ENCODE measurements at places on chromosomes 2 and 18.
A peak's percentile ranks its signal among the peaks of the same experiment; 100 is the strongest.

- no peak for DNase-seq
Observed at GRCh38 chr2:204664708-204665121, 119.4 kb downstream of the PARD3B start.

DNA sequence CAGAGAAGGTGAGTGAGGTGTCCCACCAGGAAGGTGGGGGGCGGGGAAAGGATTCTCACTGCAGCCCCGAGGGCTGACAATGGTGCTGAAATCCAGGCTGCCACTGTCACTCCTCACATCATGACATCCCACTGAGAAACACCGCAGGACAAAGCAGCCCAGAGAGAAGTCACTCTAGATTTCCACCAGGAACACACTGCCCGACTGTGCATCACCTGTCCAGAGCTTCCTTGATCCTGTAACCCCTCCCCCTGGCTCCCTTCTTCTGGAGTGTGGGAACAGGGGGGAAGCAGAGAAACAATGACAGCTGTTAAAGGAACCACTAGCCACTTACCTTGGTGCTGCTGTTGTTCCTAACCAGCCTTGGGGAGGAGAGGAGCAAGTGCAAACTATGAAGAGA, 69.9 kb downstream of the MRO start:
- no peak for DNase-seq

- DNase-seq: no peak
Observed at GRCh38 chr2:190469771-190470170, 61.6 kb downstream of the MFSD6 start.

- DNase-seq: no peak
Observed at GRCh38 chr18:36620788-36621187, 208.0 kb downstream of the TPGS2 start.

DNA sequence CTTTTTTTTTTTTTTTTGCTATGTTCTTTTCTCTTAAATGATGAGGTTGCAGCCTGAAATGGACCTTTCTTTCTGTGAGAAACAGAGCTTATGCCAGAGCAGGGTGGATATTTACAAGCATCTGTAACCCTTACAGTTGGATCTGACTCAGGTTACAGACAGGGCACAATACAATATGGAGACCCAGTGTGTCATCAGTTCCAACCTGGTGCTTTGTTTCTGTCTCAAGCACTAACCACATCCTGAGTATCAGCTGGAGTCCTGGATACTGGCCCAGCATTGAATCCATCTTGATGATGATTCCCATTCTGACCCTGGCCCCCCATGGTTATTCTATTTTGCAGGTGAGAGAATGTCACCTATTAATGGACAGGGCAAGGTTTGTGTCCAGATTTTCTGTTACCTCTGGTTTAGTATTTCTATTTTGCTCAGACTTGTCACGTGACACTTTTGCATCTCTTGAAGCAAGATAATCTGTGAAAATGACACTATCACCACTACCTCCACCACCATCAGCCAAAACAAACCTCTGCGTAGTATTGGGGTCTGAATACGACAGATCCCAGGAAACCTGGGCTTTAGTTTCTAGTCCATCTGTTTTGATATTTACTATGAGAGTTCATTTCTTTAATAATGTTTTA, 174.0 kb downstream of the CCDC85A start:
- DNase-seq: no peak

GRCh38 chr2:222819722-222820333, 41.0 kb upstream of the ACSL3 start:
- DNase-seq: no peak

- DNase-seq: no peak
Observed at GRCh38 chr2:128313931-128314347, 4.7 kb downstream of the HS6ST1 start.

GRCh38 chr18:56382541-56382940, 255.9 kb downstream of the TXNL1 start:
- DNase-seq: no peak

DNA sequence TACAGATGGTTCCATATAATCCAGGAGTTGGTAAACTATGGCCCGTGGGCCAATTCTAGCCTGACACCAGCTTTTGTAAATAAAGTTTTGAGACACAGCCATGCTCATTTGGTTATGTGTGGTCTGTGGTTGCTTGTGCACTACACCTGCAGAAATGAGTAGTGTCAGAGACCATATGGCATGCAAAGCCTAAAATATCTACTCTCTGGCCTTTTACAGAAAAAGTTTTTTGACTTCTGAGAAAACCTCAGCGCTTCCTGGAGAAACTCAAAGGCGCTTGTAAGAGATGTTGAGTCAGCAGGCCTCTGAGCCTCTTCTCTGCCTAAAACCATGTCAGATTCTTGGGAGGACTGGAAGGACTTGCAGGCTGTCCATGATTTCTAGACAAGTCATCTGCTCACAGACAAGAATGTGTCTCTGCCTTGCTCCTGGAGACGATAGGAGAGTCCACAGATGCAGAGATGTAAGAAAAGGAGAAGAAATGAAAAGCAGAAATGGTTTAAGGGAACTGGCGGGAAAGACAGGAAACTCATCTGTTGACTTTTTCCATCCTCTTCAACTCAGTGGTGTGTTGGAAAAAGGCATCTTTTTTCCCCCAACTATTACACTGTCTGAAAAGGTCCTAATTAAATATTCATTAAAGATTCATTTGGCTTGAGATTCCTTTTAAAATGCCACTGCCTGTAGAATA, 5.2 kb downstream of the TTC39C start:
- no peak for DNase-seq

DNA sequence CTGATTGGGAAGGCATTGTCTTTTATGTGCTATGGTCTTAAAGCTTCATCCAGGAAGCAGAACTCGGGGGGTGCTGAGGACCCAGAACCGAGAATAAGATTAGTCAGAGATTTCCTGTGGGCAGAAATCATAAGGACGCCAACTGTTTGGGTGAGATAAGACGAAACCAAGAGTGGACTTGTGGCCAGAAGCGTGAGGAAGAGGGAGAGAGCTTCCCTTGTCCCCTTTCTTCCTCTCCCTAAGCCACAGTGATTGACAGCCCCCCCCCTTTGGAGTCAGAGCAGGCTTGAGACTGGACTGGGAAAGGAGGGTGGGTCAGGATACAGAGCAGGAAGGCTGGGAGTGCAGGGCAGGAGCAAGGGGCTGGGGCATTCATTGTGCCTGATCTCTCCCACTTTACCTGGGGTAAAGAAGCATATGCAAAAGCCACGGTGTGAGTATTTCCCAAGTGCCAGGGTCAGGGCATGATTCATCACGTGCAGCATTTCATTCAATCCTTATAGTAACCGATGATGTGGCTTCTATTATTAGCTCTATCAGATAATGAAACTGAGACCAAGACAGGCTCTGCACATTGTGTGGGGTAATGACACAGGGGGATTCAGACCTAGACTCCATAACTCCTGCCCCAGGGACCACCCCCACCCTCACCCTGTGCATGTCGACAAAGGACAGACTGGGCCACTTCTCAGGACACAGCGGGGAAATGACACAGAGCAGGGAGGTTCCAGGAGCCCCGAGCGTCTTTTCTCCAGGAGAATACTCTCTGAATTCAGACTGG, 3.0 kb upstream of the IL1RN start:
- no peak for DNase-seq

DNA sequence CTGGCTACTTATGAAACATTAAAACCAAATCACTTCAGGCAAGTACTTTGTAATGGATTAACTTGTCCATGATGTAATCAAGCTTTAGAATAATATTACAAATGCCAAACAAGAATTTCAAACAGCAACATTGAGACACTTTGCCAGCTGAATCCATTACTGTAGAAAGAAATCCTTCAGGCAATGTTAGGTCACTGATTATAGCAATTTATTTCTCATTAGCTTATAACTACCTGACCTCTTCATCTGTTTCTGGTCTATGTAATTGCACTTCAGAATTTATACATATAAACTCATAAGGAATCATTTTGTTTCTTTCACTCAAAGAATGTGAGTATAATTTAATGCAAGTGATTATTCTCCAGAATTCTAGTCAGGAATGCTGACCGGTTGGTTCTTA, 692.6 kb upstream of the TMEFF2 start:
- no peak for DNase-seq

DNA sequence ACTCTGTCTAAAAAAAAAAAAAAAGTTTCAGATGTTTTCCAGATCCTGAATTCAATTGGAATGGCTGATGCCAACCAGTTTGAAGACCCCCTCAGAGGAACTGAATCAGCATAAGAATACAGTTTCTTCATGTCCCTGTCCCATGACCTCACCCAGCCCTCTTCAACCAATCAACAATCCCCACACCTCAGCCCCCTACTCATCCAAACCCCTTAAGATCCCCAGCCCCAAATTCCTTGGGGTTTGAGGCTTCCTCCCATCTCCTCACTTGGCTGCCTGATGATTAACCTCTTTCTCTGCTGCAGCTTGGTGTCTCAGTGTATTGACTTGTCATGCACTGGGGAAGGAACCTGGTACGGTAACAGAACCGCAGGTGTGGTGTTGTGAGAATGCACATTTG, 97.6 kb upstream of the CABLES1 start:
- DNase-seq: no peak

DNA sequence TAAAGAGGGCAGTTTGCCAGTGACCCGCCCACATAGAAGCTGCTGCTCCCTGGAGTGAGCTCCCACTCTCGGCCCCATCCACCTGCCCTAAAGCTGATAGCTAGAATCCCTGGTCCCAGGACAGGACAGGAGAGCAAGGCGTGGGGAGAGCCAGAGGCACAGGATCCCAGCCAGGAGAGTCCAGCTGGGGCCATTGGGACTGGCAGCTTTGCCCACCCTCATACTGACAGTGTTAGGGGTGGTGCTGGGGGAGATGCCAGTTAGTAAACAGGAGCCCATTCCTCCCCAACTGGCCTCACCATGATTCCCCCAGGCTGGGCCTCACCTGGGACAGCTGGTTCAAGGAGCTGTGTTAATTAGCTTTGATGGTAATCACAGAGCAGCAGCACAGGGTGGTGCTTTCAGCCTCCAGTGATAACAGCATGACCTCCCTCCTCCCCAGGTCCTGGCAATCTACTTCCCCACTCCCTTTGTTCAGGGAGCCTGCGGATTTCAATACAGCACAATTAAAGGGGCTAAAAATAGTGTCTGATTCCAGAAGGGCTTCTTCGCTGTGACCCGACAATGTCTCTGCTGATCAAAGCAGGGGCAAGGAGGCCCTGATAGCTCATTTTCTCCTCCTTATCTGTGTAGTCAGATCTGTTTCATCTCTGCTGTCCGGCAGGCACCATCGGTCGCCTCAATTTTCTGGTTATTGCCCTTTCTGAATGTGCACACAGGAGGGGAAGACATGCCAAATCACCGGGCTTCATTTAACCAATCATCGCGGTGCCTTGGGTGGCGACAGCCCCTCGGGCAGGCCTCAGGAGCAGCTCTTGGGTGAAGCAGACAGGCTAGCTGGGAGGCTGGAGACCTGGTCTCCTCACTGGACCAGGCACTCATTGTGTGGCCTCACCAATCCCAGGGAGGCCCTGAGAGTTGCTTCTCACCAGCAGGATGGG, 119.9 kb upstream of the TEX51 start:
- no peak for DNase-seq

DNA sequence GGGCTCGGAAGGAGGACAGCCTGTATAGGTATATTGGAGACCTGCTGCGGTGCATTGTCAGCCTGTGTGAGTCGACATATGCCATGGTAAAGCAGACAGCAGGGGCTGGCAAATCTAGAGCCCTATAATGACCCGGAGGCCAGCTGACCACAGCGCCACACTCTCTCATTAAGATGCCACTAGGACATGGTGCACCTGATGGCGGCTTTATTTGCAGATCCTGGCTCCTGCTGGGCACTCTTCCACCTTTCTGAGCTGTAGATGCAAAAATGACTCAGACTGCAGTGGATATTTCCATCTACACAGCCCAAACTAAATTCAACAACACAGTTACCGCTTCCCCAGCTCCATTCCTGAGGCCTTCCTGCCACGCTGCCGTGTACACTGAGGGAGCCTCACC, 389.9 kb downstream of the TNS1 start:
- DNase-seq: no peak

GRCh38 chr2:2472881-2473280, 141.8 kb upstream of the MYT1L start:
- no peak for DNase-seq

DNA sequence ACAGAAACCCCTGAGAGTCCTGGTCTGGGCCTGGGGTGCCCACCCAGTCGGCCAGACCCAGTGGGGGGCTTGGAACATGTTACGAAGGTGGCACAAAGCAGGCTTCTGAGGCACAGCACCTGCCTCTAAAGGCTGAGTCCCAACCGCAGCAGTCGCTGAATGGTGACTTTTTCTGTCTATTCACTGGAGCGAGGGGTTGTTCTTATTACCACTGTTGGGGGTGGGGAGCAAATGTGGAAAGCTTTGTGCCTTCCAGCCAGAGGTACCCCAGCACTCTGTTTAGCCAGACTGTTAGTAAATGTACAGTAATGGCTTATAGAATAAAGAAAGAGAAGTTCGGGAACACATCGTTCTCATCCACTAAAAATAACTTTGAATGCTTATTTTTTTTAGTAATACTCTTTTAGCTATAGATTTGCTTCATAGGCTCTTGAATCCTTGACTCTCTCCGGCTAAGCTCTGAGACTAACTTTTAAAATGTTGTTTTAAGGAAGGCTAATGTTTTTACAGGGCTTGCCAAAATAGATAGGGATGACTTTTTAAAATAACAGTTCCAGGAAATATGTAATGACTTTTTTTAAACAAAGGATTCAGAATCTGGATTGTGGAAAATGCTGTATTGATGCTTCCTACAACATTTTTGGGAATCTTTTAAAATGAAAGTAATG, 23.4 kb upstream of the PTPN2 start:
- no peak for DNase-seq

- no peak for DNase-seq
Observed at GRCh38 chr2:114010001-114010400, 120.1 kb downstream of the ACTR3 start.

GRCh38 chr2:175004980-175005732, at the start of gene CHN1:
Gene CHN1 (minus strand): TSS chr2:175005381. CDS start chr2:175004912, 469 bp downstream.
- peak; percentile 45 for DNase-seq

GRCh38 chr2:134623796-134624195, 95.0 kb downstream of the TMEM163 start:
- DNase-seq: no peak

- DNase-seq: no peak
Observed at GRCh38 chr2:196381464-196381863, 210.1 kb upstream of the STK17B start.

GRCh38 chr2:151423760-151424159, 14.1 kb downstream of the RIF1 start:
- no peak for DNase-seq

DNA sequence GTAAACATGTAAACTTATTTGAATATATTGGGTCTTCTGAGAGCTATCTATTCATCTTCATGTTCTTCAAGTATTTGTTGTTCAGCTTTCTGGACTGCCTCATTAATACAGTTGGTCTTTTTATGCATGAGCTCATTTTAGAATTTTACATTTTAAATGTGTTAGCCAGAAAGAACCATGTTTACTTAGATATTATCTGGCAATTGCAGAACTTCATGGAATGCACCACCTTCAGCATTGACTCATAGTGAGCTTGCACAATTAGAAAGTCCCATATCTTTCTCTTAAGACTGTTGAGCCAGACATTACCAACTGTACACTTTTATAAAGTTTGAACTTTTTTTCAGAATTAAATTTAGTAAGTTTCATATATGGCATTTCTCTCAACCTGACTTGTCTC, 536.7 kb downstream of the RIT2 start:
- DNase-seq: no peak

GRCh38 chr2:223981241-223981640, 24.0 kb downstream of the MRPL44 start:
- no peak for DNase-seq

Measured in AG04450 (cell line).